Natural killer cell treated with Interleukin-12 subunit alpha and Interleukin-12 subunit beta and Interleukin-15 and Interleukin-18, amount 100 ng/mL, for 72 hours (primary cell): ENCODE measurements at places on chromosomes 1 and 21. TPM values are rescaled to one million over a fixed set of nuclear protein-coding genes. Genes with fewer than 3 reads are reported as not detected.

Gene TRIM45
- total RNA-seq, result 0.86 TPM

Gene VANGL1
- 6.5 TPM for total RNA-seq

Gene AGT
- not detected for total RNA-seq

Gene MAN1A2
- 47.4 TPM for total RNA-seq

Gene TTC39A
- total RNA-seq, result not detected

Gene RGSL1
- total RNA-seq, result not detected

Gene PPT1
- total RNA-seq, result 64.0 TPM

Gene KRTAP10-6
- total RNA-seq, result not detected

Gene SELENBP1
- total RNA-seq, result not detected

Gene CPLANE2
- total RNA-seq, result 3.2 TPM

Gene ADGRL4
- total RNA-seq, result not detected

Gene RLF
- 19.5 TPM for total RNA-seq

Gene SERBP1
- total RNA-seq, result 319 TPM

Gene LORICRIN
- not detected for total RNA-seq

Gene KRTAP12-2
- total RNA-seq, result not detected

Gene DENND2D
- total RNA-seq, result 103 TPM

Gene DEPDC1
- total RNA-seq, result 10.7 TPM

Gene RGS16
- 33.0 TPM for total RNA-seq

Gene CTPS1
- total RNA-seq, result 83.1 TPM

Gene SCAF4
- total RNA-seq, result 66.9 TPM

Gene ITGB2
- 1,246 TPM for total RNA-seq

Gene AQP10
- total RNA-seq, result not detected

Gene DYNLT5
- total RNA-seq, result not detected

Gene CHI3L1
- 1.6 TPM for total RNA-seq

Gene MIXL1
- not detected for total RNA-seq

Gene FOXO6
- not detected for total RNA-seq

Gene DNAH14
- 1.4 TPM for total RNA-seq

Gene HSD3B2
- total RNA-seq, result not detected

Gene SH2D1B
- 12.7 TPM for total RNA-seq

Gene TACSTD2
- not detected for total RNA-seq

Gene CRNN
- not detected for total RNA-seq

Gene WDR64
- total RNA-seq, result not detected

Gene NTRK1
- total RNA-seq, result 8.1 TPM

Gene TMEM240
- 1.6 TPM for total RNA-seq

Gene LHX8
- total RNA-seq, result not detected

Gene OLFM3
- not detected for total RNA-seq

Gene DNAJC6
- 10.0 TPM for total RNA-seq

Gene KCNE1
- 4.7 TPM for total RNA-seq

Gene DUSP23
- total RNA-seq, result 10.7 TPM

Gene TTC13
- total RNA-seq, result 41.6 TPM

Gene RRP1
- total RNA-seq, result 89.9 TPM

Gene CD48
- total RNA-seq, result 434 TPM

Gene CCDC27
- not detected for total RNA-seq

Gene F3
- not detected for total RNA-seq

Gene ACKR1
- not detected for total RNA-seq

Gene ANKRD34A
- total RNA-seq, result 1.6 TPM

Gene RNF223
- not detected for total RNA-seq

Gene ITLN2
- total RNA-seq, result not detected

Gene IVL
- total RNA-seq, result not detected

Gene MTX1
- total RNA-seq, result 42.6 TPM

Gene MPZ
- 6.6 TPM for total RNA-seq

Gene HLX
- 3.9 TPM for total RNA-seq

Gene ENAH
- not detected for total RNA-seq

Gene UTP25
- total RNA-seq, result 12.6 TPM
